ENCODE measurements at places on chromosomes 12 and 14.

- DNase-seq: no peak
Observed at GRCh38 chr12:120242971-120243699, 22.4 kb downstream of the PXN start.

GRCh38 chr12:109679501-109680263 is 33.9 kb upstream of the FAM222A start:
- no peak for DNase-seq

GRCh38 chr14:61652526-61653262 is 42.6 kb upstream of the HIF1A start:
- no peak for DNase-seq

DNA sequence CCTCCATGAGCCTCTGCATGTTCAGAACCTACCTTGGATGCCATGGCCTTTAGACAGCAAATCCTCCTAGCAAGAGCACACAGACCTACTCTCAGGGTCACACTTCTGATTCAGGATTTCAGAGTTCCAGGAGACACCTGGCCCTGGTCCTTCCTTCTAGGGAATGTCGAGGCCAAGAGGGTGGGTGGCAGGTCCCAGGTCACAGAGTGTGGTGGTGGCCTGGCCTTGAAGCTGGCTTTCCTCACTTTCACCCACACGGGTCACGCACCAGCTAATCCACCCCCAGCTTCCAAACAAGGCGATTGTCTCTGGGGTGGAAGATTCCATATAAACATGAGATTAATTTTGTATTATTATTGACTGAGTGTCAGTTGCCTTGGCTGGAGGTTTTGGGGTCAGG is 328.3 kb upstream of the RTL1 start:
- DNase-seq: no peak

DNA sequence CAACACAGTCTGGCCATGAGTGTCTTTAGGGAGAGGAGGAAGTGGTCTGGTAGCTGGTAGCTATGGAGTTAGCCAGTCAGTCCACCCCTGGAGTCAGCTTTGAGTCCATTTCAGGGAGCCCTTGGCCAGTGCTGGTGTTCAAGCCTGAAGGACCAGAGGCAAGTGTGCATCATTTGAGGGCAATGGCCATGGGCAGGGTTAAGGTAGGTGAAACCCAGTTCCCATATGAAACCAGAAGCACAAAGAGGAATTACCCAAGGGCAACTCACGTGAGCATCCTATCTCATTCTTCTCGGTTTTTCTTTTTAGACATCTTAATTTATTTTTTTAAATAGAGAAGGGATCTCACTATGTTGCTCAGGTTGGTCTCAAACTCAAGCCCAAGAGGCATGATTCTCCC is 61.3 kb upstream of the ACTN1 start:
- DNase-seq: no peak

- no peak for DNase-seq
Observed at GRCh38 chr12:32069071-32069470, 37.6 kb upstream of the BICD1 start.

- DNase-seq: no peak
Observed at GRCh38 chr12:52147964-52148463, 43.8 kb downstream of the KRT80 start.

DNA sequence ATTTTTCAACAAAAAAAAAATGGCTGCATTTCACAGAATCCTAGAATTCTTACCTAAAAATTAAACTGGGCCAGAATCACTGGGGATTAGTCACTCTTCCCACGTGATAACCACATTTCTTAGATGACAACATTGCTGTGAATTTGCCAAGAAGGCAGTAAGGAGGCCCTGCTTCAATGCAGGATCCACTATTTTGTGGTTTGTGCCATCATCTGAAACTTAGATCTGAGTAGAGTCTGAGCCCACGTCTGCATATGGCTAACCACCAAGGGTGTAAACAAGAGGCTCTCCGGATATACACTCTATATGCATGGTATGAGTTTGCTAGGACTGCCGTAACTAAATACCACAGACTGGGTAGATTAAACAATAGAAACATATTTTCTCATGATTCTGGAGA is 24.4 kb upstream of the TBX5 start:
- DNase-seq: no peak

Measured in effector memory CD8-positive, alpha-beta T cell (primary cell).